ENCODE measurements at places on chromosomes 7 and 10.

DNA sequence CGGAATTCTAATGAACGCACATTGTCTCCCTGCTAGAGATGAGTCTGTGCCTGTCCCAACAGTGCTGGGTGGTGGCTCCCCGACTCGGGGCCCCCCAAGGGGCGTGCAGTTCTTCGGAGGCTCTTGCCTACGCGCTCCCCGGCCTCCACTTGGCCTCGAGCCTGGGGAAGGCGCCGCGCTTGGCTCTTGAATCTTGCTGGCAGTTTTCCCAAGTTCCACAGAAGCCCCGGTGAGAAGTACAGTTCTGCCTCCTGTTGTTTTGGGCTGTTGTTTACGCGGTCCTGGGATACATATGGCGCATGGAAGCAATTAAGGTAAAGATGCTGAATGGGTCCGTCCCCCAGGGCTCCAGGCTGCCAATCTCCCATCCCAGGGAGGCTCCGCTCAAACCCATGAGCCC lies 32.6 kb upstream of the UNCX start:
- no peak for DNase-seq

- DNase-seq, result no peak
These were observed 279.6 kb upstream of the PITRM1 start for GRCh38 chr10:3452173-3452626.

DNA sequence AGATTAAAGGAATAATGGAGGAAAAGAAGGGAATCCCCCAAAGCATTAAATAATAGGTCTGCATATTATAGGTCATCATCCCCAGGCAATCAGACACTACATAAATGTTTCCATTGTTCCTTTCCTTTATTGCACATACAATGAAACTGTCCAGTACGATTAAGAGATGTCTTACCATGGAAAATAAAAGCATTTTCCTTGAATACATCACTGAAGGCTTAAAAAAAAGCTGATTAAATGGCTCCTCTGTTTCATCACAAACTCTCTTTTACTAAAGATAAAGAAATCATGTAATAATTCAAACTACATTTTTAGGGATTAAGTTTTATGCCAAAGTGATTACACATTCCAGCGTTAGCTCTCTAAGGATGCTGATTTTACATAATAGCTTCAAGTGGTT lies 316.0 kb downstream of the AGMO start:
- DNase-seq, result no peak

DNA sequence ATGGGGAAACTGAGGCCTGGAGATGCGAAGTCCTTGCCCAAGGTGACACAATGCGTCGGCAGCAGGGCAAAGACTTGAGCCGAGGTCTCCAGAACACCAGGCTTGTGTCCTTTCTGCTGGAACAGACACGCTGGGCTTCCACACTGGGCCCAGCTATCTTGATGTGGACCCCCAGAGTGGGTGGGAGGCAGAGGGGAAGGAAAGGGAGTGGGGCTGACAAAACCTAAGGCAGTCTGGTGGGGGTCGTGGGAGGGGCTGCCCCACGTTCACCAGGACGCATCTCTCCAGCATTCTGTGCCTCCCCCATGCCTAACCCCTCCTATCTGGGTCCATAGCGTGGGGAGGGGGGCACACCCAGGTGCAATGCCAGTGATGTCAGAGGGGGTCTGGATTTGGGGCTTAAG lies 38.1 kb downstream of the PPIF start:
- DNase-seq, result no peak

DNA sequence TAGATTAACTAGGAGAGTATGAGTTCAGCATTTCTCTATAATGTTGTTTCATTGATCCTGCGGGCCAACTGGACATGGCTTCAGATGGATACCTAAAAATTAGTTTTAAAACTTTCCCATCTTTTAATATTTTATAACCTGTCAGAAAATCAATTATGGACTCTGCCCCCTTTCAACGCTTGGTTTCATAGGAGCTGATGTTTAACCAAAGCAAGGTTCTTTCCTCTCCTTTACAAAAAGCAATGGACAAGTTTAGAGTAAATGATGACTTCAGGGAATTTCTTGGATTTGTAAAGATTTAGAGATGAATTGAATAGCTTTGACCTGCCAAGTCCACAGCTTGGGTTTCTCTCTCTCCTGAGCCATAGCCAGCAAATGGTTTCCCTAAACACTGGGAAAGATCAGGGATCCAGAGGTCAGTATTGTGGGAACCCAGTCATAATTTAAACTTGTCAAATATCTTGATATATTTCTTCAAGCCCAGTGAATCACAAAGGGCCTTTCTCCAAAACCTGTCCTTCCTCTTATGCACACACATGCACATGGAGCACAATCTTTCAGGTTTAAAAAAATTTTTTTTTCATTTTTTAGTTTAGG lies 177.1 kb downstream of the EVX1 start:
- no peak for DNase-seq

GRCh38 chr7:14924398-14924797 lies 21.8 kb upstream of the DGKB start:
- DNase-seq, result no peak

DNA sequence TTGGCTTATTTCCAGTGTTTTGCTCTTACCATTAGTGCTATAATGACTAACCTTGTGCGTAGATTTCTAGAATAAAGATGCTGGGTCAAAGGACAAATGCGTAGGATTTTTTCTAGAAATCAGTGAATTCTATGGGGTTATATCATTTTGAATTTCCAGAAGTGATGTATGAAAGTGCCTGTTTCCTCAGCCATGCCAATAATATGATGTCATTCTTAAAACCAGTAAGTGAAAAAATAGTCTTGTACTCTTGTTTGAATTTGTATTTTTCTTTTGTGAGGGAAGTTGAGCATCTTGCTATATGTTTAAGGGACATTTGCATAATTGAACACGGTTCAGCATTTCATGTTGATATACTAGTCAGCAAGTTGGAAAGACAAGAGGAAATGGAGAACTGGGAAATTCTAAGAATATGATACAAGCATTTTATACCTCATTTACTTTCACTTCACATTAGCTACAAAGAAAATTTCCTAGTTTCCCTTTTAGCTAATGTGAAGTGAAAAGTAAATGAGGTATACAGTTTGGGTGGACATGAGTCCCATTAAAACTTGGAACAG lies 3.8 kb upstream of the DNAH11 start:
- DNase-seq, result no peak

DNA sequence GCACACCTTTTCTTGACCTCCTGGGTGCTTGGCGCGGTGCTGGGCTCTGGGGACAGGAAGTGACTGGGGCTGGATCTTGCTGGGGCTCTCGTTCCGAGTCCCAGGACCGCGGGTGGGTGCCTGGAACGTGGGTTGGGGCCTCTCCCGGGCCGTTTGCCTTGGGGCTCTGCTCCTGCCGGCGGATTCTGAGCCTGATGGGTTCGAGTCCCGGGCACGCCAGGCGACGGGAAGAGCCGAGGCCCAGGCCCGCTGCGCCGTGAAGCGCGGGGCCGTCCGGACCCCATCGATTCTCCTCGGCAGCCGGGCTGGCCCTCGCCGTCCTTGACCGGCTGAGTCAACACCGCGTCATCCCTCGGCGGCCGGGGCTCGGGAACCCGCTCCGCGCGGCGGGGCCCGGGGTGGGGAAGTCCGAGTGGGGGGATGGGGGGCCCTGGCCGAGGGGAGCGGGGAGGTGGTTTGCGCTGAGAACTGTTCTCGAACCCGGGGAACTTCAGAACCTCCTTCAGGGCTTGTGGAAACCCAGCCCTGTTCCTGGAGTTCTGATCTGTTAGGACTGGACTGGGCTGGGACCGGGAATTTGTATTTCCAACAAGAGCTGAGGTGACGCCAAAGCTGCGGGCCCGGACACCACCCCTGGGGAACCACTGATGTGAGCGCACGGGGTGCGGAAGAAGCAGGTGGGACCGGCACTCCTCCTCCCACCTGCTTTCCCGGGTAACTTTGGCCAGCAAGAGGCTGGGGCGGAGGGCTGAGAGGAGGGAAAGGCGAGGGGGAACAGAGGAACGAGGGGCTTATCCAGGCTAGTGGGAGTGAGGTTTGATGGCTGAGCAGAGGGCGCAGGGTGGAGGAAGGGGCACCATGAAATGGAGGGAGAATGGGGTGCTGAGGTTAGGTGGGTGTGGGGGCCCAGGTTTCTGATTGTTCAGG lies 6.2 kb downstream of the HHEX start:
- no peak for DNase-seq

- DNase-seq, result no peak
These were observed 23.6 kb downstream of the CEP41 start for GRCh38 chr7:130417213-130417612.

Data from esophagus squamous epithelium (tissue), 5 donors.